Cerebellar nuclear complex (tissue), 1 donor: ENCODE measurements at places on chromosomes 5 and 9.
A peak's percentile ranks its signal among the peaks of the same experiment; 100 is the strongest.

DNA sequence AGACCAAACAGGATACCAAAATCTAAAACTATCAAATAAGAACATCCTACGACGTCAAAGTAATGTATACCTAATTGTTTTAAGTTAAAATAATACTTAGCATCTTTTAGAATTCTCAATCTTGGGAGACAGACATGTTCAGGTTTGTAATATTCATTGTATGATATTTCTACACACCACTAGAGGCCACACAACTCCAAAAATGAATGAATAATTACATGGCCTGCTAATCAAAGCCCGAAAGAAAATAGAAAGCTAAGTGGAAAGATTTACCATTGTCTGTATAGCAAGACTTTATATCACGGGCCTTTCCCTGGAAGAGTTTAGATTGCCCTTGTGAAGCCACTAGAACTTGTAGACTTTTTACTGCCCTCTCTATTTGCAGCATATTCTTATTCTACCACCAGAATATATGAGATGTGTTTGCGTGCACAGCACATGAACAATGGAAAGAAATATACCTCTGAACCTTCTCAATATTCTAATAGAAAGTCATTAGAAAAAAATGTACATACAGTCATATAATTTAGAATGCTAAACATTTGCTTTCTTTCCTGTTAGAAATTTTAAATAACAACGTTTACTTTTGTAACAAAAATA, 380.1 kb upstream of the NUDT12 start:
- DNase-seq: no peak

DNA sequence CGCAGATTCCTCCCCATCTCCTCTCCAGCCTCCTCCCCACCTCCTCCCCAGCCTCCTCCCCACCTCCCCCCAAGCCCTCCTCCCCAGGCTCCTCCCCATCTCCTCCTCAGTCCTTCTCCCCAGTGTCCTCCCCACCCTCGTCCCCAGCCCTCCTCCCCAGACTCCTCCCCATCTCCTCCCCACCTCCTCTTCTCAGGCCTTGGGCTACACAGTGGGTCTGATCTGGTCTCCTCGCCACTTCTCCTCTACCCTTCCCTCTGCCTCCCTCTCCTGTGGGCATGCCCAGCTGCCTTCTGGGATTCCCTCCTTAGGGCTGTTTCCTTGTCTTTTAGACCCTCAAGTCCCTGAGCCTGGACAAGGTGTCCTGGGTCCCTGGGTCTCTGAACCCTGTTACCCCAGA, 28.3 kb downstream of the CXXC5 start:
- no peak for DNase-seq

DNA sequence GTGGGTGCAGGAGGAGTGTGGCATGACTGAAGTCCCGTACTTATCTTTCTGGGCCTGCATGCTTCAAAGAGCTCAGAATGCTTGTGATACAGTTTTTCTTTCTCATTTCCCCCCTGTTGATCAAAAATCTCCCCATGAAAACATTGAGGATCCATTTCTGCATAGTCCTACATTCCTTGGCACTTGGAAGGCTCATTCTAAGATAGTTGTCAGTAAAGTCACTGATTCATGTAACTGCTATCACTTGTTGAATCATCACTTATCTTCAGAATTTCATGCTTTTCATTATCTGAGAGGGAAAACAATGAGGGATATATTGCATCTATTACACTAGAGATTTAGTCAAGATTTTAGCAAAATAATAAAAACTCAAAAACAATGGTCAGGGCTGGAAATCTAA, 1953.1 kb upstream of the CDH6 start:
- DNase-seq: no peak

GRCh38 chr5:168340487-168340886, 49.0 kb downstream of the WWC1 start:
- no peak for DNase-seq

DNA sequence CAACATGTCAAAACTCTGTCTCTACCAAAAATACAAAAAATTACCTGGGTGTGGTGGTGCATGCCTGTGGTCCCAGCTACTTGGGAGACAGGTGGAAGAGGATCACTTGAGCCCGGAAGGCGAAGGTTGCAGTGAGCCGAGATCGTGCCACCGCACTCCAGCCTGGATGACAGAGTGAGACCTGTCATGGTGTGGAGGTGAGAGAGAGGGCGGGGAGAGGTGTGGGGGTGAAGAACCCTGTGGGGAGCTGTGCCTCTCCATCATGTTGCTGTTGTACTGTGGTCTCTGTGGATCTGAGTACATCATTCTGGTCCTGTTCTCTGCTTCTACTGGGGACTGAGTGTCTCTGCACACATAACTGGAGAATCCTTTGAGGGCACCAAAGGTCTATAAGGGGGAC, 11.3 kb upstream of the SLC34A1 start:
- DNase-seq: no peak

- no peak for DNase-seq
Observed at GRCh38 chr9:130825351-130825651, 9.8 kb upstream of the ABL1 start.

- DNase-seq: no peak
Observed at GRCh38 chr5:154945695-154946301, 4.9 kb downstream of the MRPL22 start.

GRCh38 chr5:40911266-40911665, 2.0 kb downstream of the C7 start:
- no peak for DNase-seq

DNA sequence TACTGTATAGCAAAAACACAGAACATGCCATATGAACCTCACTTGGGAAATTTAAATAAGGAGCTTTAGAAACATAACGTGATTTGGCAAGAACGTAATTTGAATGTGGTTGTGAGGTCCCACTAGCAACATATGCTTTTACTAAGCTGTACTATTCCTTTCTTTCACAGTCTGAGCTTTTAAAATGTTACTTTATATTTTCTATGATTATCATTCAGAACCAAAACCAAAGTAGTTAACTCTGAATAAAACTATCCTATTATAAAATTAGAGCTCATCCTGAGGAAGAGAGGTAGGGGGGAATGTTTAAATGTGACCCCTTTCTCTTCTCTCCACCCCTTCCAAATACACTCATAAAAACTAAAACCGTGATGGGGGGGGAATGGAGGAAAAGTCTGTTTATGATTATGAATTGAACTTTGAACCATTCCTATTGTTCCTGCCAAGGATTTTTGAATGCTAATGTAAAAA, 435.7 kb downstream of the NFIB start:
- no peak for DNase-seq

DNA sequence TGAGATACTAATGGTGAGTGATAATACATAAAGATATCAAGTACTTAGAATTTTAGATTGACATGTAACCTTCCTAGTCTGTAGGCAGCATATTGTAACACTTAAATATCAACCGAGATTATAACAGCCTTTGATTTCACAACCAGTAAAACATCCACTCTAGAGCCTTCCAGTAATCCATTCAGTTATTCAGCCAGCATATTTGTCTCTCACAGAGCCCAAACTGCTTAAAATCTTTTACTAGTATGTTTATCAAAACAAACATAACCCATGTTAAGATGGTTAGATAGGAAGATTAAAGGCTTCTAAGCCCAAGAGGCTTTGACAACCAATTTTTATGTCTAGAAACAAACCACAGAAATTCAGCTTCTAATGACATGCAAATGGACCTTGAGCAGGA, 177.9 kb upstream of the FST start:
- DNase-seq: no peak

DNA sequence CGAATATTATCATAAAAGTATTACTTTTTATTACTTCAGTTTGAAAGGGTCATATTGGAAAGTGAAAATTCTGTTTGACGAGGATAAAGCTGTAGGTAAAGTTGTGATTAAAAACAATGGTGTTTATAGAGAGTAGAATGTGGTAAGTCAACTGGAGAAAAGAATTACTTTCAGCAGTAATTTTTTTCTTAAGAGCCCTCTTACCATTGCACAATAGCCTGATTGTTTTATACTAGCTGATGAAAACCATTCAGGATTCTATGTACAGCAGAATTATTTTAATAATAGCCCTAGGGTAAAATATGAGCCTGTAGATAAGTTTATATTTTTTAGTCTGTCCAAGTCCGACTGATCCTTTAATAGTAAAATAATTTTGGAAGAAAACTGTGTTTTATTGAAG, 16.6 kb downstream of the CDC42SE2 start:
- DNase-seq: no peak

GRCh38 chr9:134399435-134400056, 73.3 kb downstream of the RXRA start:
- no peak for DNase-seq

DNA sequence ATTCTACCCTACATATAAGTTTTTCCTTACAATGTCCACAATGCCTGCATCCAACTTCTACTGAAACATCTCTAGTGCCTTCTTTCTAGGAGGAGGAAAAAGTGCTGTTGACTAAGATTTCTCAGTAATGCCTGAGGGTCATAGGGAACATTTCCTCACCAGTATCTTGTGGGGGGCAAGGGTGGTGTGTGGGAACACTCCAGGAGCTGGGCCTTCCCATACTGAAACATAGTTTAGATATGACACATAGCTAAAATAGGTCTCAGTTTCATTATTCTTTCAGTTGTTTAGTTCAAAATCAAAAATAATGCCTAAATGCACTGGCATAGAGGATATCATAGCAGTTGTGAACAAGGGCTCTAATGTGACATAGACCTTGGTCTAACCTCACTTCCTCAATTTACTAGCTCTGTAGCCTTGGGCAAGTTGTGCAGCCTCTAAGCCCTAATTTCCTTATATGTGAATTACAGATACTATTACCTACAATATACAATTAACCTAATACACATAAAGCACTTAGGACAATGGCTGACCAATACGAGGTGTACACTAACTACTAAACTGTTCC, 66.1 kb downstream of the HAPLN1 start:
- DNase-seq: no peak

GRCh38 chr9:136036050-136036449, 59.0 kb downstream of the NACC2 start:
- no peak for DNase-seq

DNA sequence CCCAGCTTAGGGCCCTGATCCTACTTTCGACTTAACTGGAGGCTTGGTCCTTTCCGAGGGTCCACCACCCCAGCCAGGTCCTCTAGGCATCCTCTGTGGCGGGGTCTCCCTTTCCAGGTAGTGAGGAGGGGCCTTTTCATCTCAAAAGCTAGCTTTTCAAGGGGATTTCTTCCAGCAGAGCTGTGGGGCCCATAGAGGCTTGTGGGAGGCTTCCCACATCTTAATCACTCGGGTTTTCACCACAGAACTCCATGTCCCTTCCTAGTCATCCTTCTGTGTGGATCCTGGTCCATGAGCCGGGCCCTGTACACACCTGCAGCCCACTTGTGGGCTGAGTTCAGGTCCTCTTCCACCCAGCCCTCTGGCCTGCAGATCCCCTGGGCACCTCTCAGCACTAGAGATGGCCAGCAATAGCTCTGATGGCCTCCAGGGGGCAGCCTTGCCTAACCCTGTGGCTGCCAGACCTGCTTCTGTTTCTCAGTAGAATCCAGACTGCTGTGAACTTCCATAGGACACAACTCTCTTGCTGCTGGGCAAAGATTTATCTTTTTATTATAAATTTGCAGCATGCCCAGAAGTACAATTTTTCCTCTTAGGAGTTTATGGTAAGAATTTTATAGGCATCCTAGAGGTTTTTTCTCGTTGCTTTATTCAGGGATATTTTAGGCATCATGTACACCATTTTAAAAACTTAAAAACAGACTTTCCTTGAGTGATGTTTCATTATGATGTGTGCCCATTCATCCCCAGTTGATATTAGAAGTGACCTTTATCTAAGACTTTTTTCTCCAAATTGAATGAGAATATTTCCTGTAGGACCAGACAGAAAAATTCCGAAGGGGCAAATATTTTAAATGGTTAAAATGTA, 208.9 kb downstream of the TRIO start:
- DNase-seq: peak; percentile 51

DNA sequence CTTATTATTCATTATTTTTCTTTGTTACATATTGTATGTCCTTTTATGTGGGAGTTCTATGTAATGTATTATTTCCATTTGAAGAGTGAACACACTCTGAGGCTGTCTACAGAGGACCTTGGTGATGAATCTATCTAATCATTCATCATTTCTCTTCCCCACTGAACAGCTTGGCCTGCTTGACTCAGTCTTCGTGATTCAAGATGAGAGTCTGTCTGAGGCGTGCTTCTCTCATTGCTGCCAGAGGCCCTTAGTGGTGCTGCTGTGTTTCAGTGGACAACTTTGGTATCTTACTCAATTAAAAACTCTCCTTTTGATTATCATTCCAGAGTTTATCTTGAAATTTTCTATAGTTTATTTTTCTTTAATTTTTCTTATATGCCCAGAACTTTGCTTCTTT, 318.1 kb upstream of the DAB2 start:
- no peak for DNase-seq

DNA sequence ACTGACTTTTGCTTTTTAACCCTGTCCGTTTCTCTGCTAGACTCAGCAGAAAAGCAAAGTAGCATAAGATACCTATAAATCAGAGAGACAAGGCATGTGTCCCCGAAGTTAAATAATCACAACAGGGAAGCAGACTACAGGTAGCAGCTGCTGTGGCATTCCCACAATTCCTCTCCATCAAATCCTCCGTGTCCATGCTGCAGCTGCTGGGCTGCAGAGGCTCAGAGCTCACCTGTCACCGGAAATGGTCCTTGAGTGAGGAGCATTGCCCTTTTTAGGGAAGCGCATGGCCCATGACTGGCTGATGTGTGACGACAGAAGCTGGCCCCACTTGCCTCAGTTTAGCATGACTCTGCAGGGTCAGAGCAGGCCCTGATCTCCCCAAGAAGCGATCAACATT, 125.0 kb downstream of the MSX2 start:
- DNase-seq: no peak

DNA sequence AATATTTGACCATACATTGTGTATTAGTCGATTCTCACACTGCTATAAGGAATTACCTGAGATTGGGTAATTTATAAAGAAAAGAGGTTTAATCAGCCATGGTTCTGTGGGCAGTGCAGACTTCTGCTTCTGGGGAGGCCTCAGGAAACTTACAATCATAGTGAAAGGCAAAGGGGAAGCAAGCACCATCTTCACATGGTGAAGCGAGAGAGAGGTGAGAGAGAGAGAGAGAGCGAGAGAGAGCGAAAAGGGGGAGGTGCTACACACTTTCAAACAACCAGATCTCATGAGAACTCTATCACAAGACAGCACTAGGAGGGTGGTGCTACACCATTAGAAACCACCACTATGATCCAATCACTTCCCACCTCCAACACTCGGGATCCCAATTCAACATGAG, 4.1 kb upstream of the GRAMD2B start:
- DNase-seq: no peak

- no peak for DNase-seq
Observed at GRCh38 chr9:117043159-117043558, 356.1 kb downstream of the TRIM32 start.

GRCh38 chr9:133473743-133474142, 5.2 kb downstream of the SLC2A6 start:
- no peak for DNase-seq

GRCh38 chr9:107847978-107848964, 358.7 kb upstream of the KLF4 start:
- no peak for DNase-seq

GRCh38 chr5:73454379-73455036, 5.9 kb upstream of the FOXD1 start:
- DNase-seq: no peak

DNA sequence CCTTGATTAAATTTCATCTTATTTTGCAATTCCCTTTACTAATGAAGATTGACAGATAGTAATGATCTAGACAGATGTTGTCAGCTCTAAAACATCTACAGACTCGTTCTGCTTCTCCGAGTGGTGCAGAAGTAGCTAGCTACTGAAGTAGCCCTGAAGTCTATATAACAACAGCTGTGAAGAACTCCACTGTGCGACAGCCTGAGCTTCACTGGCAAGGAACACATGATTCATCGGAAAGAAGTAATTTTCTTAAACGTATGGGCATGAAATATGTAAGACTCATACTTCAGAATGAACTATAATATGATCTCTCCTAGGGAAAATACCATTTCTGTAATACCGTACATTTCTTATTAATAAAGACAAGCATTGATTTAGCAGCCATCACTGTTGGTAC, 96.2 kb downstream of the TRPM3 start:
- no peak for DNase-seq
